ENCODE measurements at places on chromosomes 16 and 17. TPM values are rescaled to one million over a fixed set of nuclear protein-coding genes. Genes with fewer than 3 reads are reported as not detected.
A peak's percentile ranks its signal among the peaks of the same experiment; 100 is the strongest.

The CLUH gene
- 146 TPM for total RNA-seq

- H3K27ac ChIP-seq = peak overlapping the region; percentile 1
- no peaks in the 10 kb centered on the region for H3K36me3 ChIP-seq
- no peak for DNase-seq
- peaks cover 8% of the 10 kb centered on the region for H3K4me1 ChIP-seq
Measured at GRCh38 chr17:59754552-59754951, 47.1 kb downstream of the VMP1 start.

GRCh38 chr17:78408476-78409050 lies 30.1 kb downstream of the PGS1 start:
- H3K27ac ChIP-seq = no peak overlapping the region
- H3K4me3 ChIP-seq = no peak overlapping the region
- DNase-seq = no peak
- peaks cover 12% of the 10 kb centered on the region for H3K36me3 ChIP-seq

The UNC45B gene
- not detected for total RNA-seq

The NKD1 gene
- total RNA-seq = 1.2 TPM

GRCh38 chr17:39972271-39972670 lies 8.3 kb upstream of the PSMD3 start:
- no peaks in the 10 kb centered on the region for H3K4me1 ChIP-seq
- no peaks in the 10 kb centered on the region for H3K27me3 ChIP-seq
- H3K4me3 ChIP-seq = no peak overlapping the region
- H3K36me3 ChIP-seq = no peaks in the 10 kb centered on the region
- DNase-seq = no peak

The NOG gene
- 0.44 TPM for total RNA-seq

- no peak for DNase-seq
- no peak overlapping the region for H3K4me3 ChIP-seq
- no peak overlapping the region for H3K27ac ChIP-seq
- H3K4me1 ChIP-seq = no peaks in the 10 kb centered on the region
- H3K27me3 ChIP-seq = no peaks in the 10 kb centered on the region
Measured at GRCh38 chr16:77896415-77897128, 108.2 kb downstream of the VAT1L start.

DNA sequence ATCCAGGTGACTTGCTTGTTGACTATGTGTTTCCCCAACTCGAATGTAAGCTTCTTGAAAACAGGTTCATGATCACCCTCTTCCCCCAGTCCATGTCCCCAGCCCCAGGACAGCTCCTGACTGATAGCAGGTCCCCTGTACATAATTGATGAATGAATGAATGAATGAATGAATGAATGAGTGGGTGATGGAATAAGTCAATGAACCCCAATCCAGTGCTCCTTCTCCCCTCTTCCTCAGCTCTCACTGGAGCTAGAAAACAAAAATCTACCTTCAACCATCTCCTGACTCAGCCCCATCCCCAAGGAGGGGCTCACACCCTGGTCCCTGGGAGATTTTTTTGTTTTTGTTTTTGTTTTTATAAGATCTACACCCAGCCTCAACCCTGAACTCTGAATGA lies 16.2 kb upstream of the TVP23A start:
- H3K27me3 ChIP-seq = no peaks in the 10 kb centered on the region
- DNase-seq = no peak
- H3K4me1 ChIP-seq = no peaks in the 10 kb centered on the region
- no peak overlapping the region for H3K4me3 ChIP-seq
- no peaks in the 10 kb centered on the region for H3K36me3 ChIP-seq
- H3K27ac ChIP-seq = no peak overlapping the region

DNA sequence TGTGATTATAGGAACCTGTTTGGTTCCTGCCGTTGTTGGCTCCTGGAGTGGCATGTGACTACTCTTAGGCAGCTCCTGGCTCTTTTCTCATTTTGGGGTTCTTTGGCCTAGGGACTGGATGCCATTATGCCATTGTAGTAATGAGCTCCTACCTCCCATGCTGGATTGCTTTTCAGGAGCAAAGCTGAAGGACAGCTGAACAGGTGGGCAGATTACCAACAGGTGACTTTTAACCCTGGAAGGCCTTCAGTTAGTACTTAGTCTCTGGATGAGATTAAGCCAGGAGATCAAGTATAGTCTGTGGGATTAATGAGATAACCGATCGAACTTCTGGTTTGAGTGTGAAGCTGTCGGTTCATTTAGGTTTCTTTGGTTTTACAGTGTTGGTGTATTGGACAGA lies 25.2 kb downstream of the WIPF2 start:
- H3K4me1 ChIP-seq = peaks cover 13% of the 10 kb centered on the region
- H3K27me3 ChIP-seq = no peaks in the 10 kb centered on the region
- H3K36me3 ChIP-seq = no peaks in the 10 kb centered on the region
- no peak overlapping the region for H3K27ac ChIP-seq
- no peak for DNase-seq
- no peak overlapping the region for H3K4me3 ChIP-seq

GRCh38 chr16:48029768-48030167 lies 126.0 kb downstream of the ABCC12 start:
- no peak for DNase-seq
- no peak overlapping the region for H3K27ac ChIP-seq
- H3K27me3 ChIP-seq = no peaks in the 10 kb centered on the region
- H3K4me3 ChIP-seq = no peak overlapping the region
- no peaks in the 10 kb centered on the region for H3K4me1 ChIP-seq

DNA sequence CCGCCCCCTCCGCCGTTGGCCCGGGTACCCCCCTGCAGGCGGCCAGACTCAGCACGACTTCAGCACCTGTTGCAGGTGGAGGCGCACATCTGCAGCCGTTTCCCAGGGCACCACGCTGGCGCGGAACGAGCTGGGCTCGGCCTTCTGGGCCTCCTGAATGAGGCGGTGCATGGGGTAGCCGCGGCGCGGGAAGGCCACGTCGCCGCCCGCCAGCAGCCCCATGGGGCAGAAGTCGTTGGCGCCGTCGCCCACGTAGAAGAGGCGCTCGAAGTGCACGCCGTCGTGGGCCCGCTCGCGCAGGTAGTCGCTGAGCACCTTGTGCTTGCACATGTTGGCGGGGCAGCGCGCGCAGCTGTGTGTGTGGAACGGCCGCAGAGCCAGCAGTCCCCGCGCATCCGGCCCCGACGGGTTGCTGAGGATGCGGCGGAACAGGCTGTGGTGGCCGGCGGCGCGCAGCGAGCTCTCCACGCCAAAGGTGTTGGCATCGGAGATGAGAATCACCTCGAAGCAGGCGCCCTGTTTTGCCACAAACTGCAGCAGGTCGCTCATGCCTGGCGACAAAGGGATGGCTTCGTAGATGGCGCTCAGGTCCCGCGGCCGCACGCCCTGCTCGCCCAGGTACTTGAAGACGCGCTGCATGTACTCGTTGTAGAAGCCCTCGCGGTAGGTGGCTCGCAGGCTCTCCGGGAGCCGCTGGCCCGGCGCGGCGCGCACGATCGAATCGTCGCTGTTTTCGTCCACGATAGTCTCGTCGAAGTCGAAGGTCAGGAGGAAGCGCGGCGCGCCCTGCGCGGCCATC lies 6.2 kb downstream of the PHOSPHO1 start:
- H3K27ac ChIP-seq = peak overlapping the region; percentile 4
- peak overlapping the region; percentile 56 for H3K4me3 ChIP-seq
- peak; percentile 71 for DNase-seq

DNA sequence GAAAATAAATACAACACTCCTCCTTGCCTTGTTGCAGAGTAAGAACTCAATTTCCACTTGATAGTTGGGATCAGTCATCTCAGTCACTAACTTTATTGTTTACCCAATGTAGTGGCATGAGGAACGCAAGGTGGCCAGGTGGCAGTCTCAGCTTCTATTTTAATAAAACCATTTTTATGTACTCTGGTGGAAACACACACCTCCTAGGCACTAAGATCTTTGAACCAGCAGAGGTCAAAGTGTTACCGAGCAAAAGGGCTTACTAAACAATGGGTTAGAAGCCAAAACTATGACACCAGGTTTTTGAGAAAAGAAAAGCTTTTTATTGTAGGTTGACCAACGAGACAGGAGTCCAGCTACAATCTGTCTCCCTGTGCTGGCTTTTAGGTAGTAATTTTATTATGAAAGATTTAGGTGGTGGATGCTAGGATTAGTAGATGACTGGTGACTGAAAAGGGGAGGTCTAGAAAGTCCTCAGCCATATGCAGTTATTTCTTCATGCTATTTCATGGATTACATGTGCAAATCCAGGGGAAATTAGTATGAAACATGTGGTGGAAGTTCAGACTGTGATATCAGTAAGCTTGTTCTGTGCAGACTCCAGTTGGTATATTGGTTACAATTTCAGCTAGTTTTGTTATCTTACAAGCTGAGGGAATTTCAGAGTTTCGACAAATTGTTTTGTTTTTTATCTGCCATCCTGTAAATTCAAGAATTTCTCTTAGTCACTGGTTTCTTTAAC lies 122.3 kb downstream of the PCTP start:
- H3K27me3 ChIP-seq = no peaks in the 10 kb centered on the region
- no peak for DNase-seq
- H3K4me3 ChIP-seq = no peak overlapping the region
- no peak overlapping the region for H3K27ac ChIP-seq

The COG4 gene
- total RNA-seq = 50.7 TPM

DNA sequence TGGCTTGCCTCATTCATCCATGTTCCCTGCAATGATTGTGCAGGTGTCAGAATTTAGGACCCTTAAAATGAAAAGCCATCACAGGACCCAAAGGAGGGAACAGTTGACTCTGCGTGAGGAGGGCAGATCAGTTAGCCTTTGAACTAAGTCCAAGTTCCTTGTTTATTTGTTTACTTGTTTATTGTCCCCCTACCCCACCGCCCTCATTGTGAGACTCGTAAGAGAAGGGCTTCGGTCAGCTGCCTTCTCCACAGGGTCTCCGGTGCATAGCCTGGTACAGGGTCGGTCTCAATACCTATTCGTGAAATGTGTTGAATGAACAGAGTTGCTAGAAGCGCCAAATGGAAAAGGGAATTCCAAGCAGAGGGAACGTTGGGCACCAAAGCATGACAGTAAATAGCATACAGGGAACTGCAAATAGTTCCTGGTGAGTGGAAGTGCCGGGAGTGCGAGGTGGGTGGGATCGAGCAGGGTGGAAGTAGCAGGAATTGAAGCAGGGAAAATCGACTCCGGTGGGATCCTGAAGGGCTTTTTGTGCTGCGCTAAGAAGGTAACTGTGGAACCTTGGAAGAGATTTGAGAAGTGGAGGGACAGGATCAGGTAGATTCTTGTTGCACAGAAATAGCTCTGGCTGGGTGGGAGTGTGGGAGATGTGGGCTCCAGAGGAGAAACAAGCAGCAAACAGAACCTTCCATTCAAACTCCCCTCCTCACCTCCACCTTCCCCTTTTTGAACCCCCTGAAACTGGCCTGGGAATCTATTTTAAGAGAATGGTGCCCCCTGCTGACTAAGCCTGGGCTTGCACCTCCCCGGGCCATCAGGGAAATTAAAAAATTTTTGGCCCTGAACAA lies 12.7 kb downstream of the SLC35B1 start:
- no peaks in the 10 kb centered on the region for H3K27me3 ChIP-seq
- H3K4me1 ChIP-seq = peaks cover 24% of the 10 kb centered on the region
- H3K36me3 ChIP-seq = no peaks in the 10 kb centered on the region
- DNase-seq = peak; percentile 65
- H3K27ac ChIP-seq = no peak overlapping the region

The KRTAP4-1 gene
- not detected for total RNA-seq

The KRT27 gene
- not detected for total RNA-seq

The NOD2 gene
- 1.8 TPM for total RNA-seq

GRCh38 chr17:6437466-6437865 lies 2.5 kb upstream of the AIPL1 start:
- DNase-seq = no peak
- H3K27me3 ChIP-seq = peaks cover 4% of the 10 kb centered on the region
- no peaks in the 10 kb centered on the region for H3K4me1 ChIP-seq

GRCh38 chr16:78551487-78552085 lies 452.1 kb downstream of the WWOX start:
- H3K27me3 ChIP-seq = no peaks in the 10 kb centered on the region
- no peak for DNase-seq
- H3K4me1 ChIP-seq = no peaks in the 10 kb centered on the region
- no peak overlapping the region for H3K4me3 ChIP-seq

DNA sequence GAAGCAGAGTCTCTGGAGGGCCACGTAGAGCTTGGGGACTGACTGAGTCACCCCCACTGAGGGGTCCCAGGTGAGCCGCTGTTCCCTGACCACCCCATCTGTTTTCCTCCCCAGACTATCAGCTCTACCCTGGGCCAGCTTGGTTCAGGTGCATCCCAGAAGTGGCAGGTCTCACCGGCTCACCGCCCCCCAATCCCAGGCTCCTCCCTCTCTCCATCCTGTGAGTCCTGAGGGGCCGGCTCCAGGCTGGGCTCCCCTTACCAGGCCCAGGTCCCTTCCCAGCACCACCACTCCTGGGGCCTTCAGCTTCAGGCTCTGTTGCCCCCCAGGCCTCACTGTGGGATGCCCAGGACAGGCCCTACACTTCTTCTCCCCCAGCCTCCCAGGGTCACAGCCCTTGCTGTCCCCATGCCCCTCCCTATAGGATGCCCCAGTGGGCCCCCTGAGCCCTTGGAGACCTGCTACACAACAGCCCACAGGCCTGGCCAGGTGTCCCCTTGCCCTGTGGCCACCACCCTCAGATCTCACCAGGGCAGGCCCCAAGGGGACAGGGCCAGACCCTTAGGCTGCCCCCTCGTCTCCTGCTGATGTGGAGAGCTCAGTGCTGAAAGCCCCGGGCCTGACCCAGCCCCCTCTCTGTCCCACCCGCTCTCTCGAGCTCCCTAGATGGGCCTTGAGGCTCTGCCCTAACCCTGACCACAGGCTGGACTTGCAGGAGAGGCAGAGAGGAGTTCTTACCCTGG lies 40.4 kb downstream of the TNFRSF13B start:
- H3K4me1 ChIP-seq = peaks cover 7% of the 10 kb centered on the region
- H3K27me3 ChIP-seq = no peaks in the 10 kb centered on the region
- DNase-seq = no peak
- H3K36me3 ChIP-seq = no peaks in the 10 kb centered on the region
- H3K27ac ChIP-seq = no peak overlapping the region

The PERCC1 gene
- 0.33 TPM for total RNA-seq

DNA sequence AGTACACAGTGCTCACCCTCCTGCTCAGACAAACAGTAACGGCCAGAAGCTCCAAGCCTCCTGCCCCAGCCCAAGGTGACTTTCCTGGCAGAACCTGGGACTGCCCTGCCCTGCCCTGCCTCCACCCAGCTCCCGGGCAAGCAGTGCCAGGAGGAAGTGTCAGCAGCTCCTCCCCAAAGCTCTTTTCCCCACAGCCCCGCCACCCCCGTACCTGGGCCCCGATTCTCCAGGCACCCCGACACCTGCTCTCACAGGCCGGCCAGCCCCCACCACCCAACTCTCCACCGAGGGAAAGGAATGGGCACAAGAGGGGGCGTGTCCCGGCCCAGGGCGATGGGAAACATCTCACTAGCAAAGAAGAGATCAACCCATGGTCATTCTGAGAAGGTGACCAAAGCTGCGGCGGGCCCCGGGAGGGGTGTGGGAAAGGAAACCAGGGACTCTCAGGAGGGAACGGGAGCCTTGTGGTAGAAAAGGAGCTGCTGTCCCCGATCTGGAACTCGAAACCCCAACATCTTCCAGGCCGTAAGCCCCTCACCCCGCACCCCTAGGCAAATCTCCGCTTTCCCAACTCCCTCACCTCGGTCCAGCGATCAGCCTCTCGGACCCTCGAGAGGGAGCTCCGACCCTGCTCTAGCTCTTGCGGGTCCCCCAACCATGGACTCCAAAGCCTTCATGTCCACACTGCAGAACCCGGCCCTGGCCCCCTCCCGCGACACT lies 1.2 kb downstream of the BCAR1 start:
- no peaks in the 10 kb centered on the region for H3K36me3 ChIP-seq
- H3K4me1 ChIP-seq = no peaks in the 10 kb centered on the region
- no peak overlapping the region for H3K27ac ChIP-seq
- H3K27me3 ChIP-seq = peaks cover 25% of the 10 kb centered on the region

Measured in CD8-positive, alpha-beta memory T cell (primary cell).